ENCODE measurements at places on chromosomes 5 and 9.

- peak; percentile 95 for DNase-seq
Observed at GRCh38 chr9:130962418-130963316, 23.6 kb upstream of the FIBCD1 start.

- no peak for DNase-seq
Observed at GRCh38 chr9:27542508-27542907, 12.9 kb upstream of the MOB3B start.

- DNase-seq, result no peak
Observed at GRCh38 chr5:129063483-129064113, 31.0 kb upstream of the ISOC1 start.

DNA sequence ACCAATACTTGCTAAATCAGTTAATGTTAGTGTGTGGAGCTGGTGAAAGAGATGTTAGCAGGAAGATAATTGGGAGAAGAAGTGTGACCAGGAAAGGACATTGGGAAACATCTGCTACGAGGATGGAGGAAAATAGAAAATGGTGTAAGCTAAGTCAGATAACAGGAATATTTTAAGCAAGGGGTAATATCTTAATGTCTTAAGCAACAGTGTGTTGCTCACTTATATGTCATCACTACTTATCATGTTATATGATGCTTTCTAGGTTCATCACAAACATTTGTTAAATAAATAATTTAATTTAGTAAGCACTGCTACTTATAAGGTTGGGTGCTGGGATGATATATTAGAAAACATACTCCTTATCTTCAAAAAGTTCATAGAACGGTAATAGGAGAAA is 326.1 kb downstream of the EDIL3 start:
- DNase-seq, result no peak

GRCh38 chr9:97419309-97419867 is 7.5 kb downstream of the TDRD7 start:
- peak; percentile 7 for DNase-seq

DNA sequence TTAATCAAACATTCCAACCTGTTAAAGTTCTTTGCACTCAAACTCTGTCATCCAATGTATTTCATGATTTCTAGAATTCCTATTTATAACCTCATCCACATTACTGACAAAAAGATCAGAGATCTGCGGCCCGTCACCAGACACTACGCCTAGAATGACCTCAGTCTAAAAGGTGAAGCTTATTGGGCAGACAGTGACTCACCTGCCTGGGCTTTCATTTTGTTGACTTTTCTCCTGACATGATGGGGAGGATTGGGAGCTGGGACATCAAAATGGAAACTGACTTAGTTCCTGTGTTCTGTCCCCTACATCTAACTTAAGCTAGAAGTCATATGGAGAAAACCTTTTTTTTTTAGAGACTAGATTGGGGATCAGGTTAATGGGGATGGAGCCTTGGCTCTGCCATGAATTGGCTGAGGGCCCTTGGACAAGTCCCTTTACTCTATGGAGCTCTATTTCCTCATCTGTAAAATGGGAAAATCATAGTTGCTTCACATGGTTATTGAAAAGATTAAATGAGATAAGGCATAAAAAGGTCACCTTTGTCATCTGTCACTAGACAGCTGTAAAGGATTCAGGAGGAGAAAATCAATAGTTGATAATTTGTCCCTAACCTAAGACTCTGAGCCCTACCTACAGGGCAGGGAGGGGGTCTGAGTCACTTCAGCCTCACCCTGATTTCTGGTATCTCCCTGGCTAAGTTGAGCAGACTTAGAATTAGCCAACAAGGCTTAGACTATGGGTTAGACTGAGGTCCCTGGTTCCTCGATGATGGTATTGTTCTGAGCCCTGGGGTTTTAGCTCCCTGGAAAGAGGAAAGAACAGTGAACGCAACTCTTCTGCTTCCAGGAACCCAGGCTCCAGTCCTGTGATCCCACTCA is 224.8 kb upstream of the TBC1D2 start:
- peak; percentile 59 for DNase-seq

DNA sequence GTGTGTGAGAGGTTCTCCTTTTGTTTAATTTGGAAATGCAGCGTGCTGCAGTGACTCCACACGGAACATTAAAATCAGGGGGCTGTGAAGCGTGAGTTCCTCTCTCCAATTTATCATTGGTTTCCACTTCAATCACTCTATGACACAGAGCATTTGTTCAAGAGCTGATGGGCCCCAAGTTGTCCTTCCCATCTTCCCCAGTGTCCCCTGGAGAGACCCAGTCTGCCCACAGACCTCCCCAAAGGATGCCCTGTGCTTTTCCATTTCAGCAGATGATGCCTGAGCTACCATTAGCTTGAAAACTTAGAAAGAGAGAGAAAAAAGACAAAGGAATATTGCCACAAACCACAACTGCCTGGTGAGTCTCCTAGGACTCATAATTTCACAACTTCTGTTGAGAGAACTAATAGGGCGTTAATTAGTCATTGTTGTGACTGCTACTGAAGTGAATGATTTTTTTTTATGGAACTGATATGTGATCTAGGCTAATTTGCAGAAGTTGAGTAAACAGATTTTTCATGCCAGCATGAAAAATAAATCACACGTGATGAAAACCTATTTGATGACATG is 772.7 kb downstream of the SEMA5A start:
- DNase-seq, result peak; percentile 85

- DNase-seq, result no peak
Observed at GRCh38 chr9:7178729-7179128, 421.0 kb downstream of the KDM4C start.
